Mammary epithelial cell (primary cell): ENCODE measurements at places on chromosomes 5 and 9. TPM values are rescaled to one million over a fixed set of nuclear protein-coding genes. Genes with fewer than 3 reads are reported as not detected.
A peak's percentile ranks its signal among the peaks of the same experiment; 100 is the strongest.

Gene GRK6
- 28.7 TPM for polyA plus RNA-seq

Gene EGR1
- 10.6 TPM for polyA plus RNA-seq

DNA sequence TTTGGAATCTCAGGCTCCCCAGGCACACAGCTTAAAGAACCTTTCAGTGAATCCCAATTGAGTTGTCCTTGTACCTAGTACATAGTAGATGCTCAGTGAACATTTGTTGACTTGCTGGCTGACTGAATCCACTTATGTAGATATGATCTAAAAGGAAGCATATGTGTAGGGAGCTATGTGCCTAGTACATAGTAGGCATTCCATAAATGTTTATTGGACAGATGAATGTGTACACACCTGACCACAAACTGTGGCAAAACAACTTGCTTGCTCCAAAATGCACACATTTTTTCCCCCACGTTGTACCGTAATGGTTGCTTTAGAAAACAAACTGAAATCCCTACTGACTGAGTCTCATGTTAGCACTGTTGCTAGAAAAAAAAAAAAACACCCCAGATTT, 80.2 kb upstream of the IL12B start:
- no peak for DNase-seq

DNA sequence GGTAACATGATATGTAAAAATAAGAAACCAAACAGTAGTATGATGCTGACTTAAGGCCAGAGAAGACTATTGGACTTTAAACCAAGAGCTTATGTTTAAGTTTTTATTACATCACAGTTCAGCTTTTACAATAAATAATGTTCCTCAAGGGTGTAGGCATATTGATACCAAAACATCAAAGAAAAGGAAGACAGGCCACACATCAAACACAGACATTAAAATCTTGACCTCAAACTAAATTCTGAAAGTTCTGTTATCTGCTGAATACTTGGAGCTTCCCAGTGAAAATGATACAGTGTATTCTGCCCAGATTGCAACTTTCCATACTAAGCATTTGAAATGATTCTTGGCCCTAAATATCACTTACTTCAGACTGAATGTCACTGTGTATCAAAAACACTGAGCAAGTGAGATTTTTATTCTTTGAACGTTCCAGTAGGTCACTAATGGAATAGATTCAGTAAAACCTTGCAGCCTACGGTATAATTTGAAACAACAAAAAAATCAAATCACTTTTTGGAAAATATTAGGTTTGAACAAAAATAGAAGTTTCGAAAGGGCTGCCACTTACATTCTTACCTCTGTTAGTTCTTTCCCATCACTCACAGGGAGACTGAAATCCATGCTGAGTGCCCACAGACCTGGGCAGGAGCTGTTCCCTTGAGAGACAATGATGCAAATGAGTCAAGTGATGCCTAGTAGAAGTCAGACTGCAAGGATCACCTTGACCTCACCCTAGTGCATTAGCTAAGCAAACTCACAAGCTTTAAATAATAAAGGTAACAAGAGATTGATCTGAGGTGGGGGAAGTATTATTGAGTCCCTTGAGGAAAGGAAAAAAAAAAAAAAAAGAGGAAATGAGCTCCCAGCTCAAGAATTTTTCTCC, 2.5 kb downstream of the LPAR1 start:
- DNase-seq: peak; percentile 10

Gene SLU7
- 21.4 TPM for polyA plus RNA-seq

GRCh38 chr5:102796498-102796897, 41.4 kb downstream of the PAM start:
- DNase-seq: no peak

Gene ACTBL2
- polyA plus RNA-seq: 0.10 TPM

Gene SLC27A6
- 2.5 TPM for polyA plus RNA-seq

DNA sequence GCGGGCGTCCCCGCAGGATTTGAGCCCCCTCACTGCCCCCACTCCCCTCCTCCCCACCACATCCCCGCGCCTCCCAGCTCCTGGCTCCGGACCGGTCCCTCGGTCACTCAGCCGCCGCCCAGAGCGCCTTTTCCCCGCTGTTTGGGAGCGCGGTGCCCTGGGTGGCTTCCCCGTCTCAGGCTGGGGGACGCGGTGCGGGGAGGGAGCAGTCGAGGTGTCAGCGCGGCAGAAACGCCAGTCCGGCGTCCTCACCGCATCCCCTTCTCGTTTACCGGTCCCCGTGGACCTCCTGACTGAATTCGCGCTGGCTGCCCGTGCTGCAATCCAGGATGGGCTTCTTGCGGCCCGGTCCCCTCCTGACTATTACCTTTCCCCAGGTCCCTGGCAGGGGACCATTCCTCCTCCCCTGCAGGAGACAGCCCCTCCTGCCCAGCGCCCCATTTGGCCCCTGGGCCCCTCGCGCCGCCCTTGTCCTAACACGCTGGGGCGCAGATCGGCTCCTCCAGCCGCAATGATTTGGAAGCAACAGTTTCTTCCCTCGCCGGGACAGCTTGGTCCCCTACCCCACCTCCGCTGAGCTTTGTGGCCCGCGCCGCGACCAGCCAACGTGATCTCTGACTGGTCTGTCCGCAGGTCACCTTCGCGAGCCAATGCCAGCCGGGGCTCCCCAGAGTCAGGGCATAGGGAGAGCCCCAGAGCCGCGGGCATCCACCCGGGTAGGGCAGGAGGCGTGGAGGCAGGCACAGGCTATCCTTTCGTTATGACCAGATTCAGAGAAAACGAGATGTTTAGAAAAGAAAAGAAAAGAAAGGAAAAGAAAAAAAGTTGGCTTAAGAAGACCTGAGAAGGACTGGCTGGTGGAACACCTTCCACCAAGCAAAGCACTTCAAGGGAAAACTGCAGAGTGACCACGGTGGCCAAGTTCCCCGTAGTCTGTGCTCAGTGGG, 1.2 kb downstream of the ANKRD33B start:
- no peak for DNase-seq

DNA sequence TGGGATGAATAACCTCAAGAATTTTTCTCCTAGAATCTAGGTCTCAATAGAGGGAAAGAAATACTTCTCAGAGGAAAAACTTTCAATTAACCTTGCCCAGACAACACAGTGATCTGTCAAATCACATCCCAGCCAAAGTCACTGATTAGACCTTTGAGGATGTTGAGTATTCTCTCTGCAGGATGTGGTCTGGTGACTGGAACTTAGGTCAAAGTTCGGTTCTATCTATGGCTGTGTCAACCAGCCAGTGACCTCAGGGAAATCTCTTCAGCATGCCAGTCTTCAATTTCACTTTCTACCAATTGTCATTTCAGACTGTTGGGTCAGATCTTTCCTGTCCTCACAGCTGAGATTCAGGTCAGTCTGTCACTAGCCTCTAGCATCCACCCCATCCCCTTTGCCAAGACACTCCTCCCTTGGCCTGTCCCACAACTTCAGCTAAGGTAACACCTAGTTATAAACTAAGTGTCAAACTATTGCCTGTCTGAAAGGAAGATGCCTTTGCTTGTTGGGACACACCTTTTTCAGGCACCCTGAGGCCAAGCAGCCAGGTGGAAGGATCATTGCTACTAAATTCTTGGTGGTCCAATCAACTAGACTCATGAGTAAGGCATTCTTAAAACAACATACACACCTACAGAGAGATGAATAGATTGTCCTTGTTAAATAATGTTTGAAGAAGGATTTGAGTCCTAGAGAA, 156.3 kb upstream of the FST start:
- DNase-seq: peak; percentile 99

DNA sequence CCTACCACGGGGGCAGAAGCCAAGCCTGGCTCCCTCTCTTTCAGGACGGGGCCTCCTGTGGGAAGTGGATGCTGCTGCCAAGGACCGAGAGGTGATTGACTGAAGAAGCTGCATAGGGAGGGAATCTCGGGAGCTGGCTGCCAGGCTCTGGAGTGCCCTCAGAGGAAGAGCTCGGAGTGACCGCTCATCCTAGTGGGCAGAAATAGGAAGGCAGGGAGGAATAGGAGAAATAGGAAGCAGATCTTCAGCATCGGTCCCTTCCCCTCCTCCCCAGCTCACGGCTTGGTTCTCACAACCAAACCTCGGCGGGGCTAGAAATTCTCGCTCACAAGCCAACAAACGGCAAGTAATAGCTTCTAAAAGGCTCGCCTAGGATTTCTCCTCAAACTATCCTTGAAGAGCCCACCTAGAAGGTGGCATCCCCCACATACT, 159.9 kb upstream of the RAI14 start:
- DNase-seq: no peak

Gene GABRP
- polyA plus RNA-seq: 0.35 TPM

Gene SPATA31E1
- not detected for polyA plus RNA-seq

DNA sequence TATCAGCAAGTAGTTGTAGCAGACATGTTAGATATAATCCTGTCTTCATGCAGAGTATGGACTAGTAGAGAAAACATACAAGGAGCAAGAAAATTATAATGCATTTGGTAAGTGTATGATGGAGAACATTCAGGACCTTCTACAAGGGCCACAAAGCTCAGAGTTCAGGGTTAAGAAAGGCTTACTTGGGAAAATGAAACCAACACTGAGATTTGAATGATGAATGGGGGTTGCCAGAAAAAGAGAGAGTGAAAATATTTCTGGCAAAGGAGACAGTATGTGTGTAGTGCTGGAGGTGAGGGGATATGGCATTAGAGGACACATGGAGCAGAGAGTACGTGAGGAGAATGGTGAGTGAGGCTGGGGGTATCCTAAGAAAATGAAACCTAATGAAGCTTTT, 169.8 kb upstream of the STK32A start:
- no peak for DNase-seq

DNA sequence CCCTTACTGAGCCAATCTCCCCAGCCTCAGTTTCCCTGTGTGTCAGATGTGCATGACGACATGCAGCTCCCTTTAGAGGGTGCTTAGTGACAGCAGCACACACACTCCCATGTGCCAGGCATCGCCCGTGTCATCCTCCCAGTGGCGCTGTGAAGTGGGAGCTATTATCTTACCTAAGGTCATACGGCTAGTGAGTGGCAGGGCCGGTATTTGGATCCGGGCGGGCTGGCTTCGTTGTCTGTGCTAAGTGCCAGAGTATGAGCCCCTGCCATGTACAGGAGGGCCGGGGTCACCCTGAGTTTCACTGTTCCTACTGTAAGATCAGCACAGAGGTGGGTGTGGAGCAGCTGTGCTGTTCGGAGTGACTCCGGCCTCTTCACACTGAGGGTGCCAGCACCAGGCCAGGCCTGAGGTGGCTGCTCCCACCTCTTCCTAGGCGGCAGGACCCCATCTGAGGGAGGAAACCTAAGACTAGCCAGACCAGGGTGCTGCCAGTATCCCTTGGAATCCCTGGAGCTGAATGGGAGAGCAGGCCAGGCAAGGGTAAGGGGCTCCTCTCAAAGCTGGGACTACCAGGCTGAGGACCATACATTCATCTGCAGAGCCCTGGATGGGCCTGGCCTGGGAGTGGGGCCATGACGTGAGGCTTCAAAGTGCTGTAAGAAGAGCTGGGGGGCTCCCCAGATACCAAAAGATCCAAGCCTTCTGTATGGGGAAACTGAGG, 22.5 kb downstream of the AQP7 start:
- DNase-seq: no peak

Gene MAMDC4
- 2.4 TPM for polyA plus RNA-seq

DNA sequence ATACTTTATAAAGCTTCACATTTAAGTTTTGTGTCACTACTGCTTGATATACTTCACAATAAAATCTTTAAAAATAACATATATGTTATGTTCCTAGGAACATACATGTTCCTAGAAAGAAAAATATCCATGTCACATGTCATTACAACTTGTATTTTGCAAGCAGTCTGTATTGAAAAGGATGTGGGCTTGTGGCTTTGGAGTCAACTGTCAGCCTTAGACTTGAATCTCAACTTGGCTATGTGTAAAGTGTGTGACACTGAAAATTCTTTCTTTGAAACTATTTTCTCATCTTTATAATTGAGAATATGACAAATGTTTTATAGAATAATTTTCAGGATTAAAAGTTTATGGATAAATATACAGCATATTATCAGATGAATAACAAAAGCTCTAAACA, 273.1 kb downstream of the KIAA0825 start:
- no peak for DNase-seq

DNA sequence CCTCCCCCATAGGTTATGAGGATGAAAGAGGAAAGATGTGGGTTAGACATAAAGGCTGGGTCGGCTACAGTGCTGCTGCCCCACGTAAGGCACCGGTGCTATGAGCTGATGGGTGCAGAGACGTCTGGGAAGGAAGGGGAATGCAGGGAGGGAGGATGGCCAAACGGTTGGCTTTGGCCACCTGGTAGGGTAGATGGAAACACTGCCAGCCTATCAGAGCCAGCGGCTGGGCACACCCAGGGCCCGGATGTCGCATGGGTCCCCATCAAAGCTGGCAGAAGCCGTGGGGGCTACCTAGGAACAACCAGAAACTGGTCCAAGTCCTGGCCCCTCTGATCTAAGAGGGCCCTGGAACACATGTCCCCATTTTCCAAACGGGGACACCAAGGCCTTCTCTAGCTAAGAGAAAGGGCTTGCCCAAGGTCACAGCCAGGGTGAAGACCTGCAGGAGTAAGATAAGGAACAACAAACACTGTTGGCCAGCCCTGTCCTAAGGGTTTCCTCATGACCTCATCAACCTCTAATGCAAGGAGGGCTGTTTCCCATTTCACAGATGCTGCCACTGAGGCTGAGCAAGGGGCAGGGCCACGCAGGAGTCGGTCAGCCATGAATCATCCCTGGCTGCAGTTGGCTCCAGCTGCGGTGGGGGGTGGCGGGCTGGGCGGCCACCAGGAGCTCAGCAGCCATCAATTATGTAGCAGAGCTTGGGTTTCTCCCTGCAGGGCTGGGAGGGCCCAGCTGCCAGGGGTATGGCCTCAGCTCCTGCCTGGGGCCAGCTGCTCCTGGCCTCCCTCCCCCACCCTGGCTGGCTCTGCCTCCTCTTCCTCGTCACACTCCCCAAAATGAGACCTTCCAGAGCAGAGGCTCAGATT, 4.9 kb downstream of the SH3GLB2 start:
- DNase-seq: peak; percentile 32

Gene PCDHGA11
- 0.12 TPM for polyA plus RNA-seq

DNA sequence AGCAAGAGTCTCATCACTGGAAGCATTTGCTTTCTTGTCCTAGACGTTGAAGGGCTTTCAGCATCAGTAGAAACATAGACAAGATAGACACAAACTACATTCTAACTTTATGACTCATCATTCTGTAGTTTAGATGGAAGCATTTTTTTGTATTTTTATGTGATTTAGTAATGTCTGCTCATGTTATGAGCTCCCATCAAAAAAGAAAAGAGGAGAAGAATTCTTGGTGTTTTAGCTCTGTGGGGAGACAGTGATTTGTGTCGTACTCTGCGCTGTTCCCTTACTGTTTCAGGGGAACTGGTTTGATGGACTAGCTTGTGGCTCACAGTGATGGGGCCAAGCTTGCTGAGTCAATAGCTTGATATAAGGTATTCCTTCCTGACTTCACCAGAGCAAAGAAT, 159.2 kb upstream of the WWC1 start:
- DNase-seq: no peak

Gene GLDC
- 3.5 TPM for polyA plus RNA-seq

- DNase-seq: no peak
Measured at GRCh38 chr5:3026099-3026498, 274.6 kb upstream of the IRX2 start.
